Activated CD4-positive, alpha-beta memory T cell treated with anti-CD3 and anti-CD28 coated beads, Interleukin-2, amount 10 ng/mL, durations not matched to agents 7 days and 5 days (primary cell): ENCODE measurements at places on chromosomes 1 and 21.

DNA sequence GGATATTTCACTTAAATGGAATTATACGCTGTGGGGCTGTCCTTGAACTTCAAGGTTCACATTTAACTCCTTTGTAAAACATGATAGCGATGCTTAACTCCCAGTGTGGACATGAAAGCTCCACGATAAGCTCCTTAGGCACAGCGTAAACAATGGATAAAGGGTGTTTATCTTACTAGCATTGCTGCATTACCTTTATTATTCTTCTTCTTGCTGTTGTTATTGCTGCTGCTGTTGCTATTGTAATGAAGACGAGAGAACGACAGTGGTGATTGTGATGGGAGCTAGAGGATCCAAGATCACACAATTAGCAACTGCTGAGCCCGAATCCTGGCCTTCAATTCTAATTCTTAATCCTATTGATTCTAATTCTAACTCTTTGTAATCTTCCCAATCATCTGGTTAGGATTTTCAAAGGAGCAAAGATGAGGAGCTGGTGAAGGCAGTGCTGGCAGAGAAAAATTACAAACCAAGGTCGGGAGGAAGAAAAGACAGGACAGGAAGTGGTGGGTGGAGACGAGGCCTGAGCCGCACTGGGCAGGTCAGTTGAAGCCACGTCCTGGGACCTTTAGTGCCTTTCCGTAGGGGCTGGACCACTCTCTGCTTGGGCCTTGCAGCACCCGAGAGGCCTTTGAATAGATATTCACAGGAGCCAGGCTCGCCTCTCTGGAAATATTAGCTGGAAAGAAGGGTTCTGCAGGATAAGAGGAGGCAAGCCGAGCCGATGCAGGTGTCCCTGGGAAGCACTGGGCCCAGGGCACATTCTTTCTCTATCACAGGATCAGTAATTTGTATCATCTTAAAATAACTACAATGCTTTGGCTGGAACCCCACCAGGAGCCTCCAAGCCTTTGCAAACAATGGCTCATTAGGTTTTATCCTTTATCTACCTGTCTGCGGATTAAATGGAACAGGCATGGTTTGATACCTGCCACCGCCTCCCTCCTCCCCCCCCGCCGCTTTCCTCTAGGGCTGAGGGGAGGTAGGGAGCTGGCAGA, 571.6 kb downstream of the AJAP1 start:
- DNase-seq = no peak
- H3K27me3 ChIP-seq = peaks cover 4% of the 10 kb centered on the region
- H3K27ac ChIP-seq = no peak overlapping the region
- no peaks in the 10 kb centered on the region for H3K4me1 ChIP-seq
- H3K4me3 ChIP-seq = no peak overlapping the region
- no peaks in the 10 kb centered on the region for H3K36me3 ChIP-seq

DNA sequence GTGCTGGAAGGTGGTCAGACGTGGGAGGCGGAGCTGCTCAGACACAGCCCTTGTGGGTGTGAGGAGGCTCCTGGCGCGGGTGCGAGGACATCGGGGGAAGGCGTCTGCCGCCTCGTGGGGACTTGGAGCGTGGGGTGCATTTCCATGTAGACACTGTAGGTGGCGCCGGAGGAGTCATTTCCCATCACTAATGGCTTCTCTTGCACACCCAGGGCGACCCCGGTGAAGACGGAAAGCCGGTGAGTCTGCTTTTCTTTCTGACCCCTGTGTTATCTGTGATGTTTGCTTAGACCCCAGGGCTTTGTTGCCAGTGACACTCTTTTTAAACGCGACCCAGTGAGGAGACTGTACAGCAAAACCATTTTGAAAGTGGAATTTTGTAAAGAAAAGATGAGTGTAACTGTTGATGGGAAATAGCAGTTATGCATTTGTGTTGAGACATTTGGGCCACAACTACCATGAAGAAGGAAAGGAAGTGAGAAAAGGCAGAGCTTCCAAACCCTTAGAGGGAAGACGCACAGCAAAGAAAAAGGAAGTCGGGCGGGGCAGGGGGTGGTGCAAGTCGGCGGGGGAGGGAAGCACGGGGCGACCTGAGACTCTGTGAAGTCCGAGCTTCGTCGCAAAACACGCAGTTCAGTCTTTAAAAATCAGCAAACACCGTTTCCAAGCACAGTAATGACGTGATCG, 64.0 kb downstream of the SLC19A1 start:
- peaks cover 3% of the 10 kb centered on the region for H3K27me3 ChIP-seq
- peak overlapping the region; percentile 90 for H3K27ac ChIP-seq

GRCh38 chr1:200905411-200906052, 10.8 kb downstream of the INAVA start:
- no peak overlapping the region for H3K4me3 ChIP-seq
- H3K4me1 ChIP-seq = peaks cover 9% of the 10 kb centered on the region
- no peaks in the 10 kb centered on the region for H3K36me3 ChIP-seq
- H3K27me3 ChIP-seq = peaks cover 57% of the 10 kb centered on the region

- H3K36me3 ChIP-seq = no peaks in the 10 kb centered on the region
- peak overlapping the region; percentile 90 for H3K4me3 ChIP-seq
- peaks cover 46% of the 10 kb centered on the region for H3K27me3 ChIP-seq
- DNase-seq = peak; percentile 23
- peaks cover 33% of the 10 kb centered on the region for H3K4me1 ChIP-seq
Measured at GRCh38 chr1:148333875-148334338, 149.2 kb downstream of the PPIAL4G start.

DNA sequence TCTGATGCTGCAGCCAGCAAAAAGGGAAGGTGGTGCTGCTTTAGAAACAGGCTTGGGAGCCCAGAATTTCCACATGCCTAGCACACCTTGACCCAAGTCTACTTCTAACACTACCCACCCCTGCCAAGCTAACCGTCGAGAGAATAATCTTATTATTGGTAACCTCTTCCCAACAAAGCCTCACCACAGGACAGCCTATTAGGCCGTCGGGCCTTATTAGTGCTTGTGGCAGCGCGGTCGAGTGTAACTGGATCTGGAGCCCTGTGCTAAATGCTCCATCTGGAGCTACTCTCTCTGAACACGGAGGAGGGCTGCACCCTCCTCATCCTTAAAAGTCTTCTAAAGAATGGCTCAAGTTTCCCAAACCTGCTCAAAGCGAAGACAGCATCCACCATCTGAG, 165.5 kb upstream of the NFIA start:
- no peak overlapping the region for H3K27ac ChIP-seq
- H3K36me3 ChIP-seq = no peaks in the 10 kb centered on the region
- peaks cover 8% of the 10 kb centered on the region for H3K27me3 ChIP-seq
- no peak overlapping the region for H3K4me3 ChIP-seq
- DNase-seq = no peak

- H3K27me3 ChIP-seq = no peaks in the 10 kb centered on the region
- DNase-seq = no peak
- no peaks in the 10 kb centered on the region for H3K4me1 ChIP-seq
- no peak overlapping the region for H3K4me3 ChIP-seq
- H3K36me3 ChIP-seq = peaks cover 6% of the 10 kb centered on the region
- no peak overlapping the region for H3K27ac ChIP-seq
Measured at GRCh38 chr1:202501281-202501680, 152.8 kb downstream of the PPP1R12B start.

DNA sequence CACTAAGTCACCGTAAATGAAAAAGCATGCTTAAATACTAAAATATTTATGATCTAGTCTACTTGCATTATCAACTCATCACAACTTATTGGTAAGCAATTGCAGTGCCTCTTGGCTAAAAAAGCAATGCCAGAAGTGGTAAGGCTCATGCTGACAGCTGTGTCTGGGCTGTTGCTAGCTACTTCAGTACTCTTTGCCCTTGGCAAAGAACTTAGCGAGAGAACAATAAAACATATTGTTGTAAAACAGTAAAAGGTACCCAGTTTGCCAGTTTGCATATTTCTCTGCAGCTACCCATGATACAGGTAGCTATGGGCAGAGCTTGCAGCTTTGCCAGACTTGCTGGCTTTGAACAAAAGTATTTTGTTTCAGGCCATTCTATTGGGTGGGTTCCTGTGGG, 73.1 kb downstream of the ATP6V1G3 start:
- H3K27me3 ChIP-seq = no peaks in the 10 kb centered on the region
- H3K4me1 ChIP-seq = peaks cover 18% of the 10 kb centered on the region
- no peak overlapping the region for H3K27ac ChIP-seq
- no peak for DNase-seq
- H3K4me3 ChIP-seq = no peak overlapping the region

DNA sequence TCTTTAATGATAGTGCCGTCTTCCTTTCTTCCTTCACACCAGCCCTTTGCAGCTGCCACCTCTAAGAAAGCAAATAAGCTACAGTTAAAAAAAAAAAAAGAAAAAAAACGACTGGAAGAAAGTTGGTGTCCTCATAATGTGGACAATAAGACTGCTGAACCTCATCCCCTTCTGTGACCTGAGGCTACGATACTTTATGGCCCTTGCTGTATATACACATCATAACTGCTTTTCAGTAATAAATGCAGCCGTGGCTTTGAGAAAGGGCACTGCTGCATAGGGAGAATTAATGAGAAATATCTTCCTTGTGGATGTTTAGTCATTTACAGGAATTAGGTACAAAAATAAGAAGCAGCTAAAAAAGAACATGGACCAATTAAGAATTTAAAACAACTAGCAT, 333.8 kb upstream of the ADGRL2 start:
- H3K27me3 ChIP-seq = no peaks in the 10 kb centered on the region
- DNase-seq = no peak
- H3K36me3 ChIP-seq = no peaks in the 10 kb centered on the region
- H3K27ac ChIP-seq = no peak overlapping the region

DNA sequence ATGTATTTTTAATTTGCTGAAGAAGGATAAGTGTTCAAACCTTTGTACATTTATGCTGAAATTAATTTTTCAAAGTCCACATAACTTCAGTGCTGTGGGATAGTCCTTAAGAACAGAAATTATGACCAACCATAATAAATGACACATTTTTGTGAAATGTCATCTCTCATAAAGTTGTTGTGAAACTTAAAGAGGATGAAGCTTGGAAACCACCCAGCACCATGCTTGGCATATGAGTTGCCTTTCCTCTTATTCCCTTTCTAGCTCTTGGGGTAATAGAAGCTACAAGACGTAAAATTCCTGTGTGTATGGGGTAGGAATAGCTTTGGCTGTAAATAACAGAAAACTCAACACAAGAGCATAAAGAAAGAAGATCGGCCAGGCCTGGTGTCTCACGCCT, 18.9 kb upstream of the USP24 start:
- peaks cover 6% of the 10 kb centered on the region for H3K4me1 ChIP-seq
- H3K27me3 ChIP-seq = peaks cover 28% of the 10 kb centered on the region
- no peak overlapping the region for H3K27ac ChIP-seq
- no peak overlapping the region for H3K4me3 ChIP-seq

DNA sequence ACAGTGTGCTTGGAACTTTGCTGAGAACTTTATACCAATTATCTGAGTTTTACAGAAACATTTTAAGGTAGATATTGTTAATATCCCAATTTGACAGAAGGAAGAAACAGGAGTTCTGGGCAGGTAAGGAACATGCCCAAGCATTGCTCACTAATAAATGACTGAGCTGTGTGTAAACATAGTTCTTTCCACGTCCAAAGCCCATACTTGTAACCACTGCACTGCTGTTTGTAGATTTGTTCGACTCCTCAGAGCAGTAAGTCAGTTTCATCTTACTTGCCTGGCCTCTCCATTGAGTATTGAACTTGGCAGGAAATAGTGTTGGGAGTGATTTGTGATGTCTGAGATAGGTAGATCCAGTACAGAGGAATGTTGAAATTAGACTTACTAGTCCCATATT, 335.1 kb downstream of the KIF26B start:
- H3K27me3 ChIP-seq = no peaks in the 10 kb centered on the region
- H3K4me3 ChIP-seq = no peak overlapping the region
- H3K27ac ChIP-seq = no peak overlapping the region
- no peaks in the 10 kb centered on the region for H3K36me3 ChIP-seq

DNA sequence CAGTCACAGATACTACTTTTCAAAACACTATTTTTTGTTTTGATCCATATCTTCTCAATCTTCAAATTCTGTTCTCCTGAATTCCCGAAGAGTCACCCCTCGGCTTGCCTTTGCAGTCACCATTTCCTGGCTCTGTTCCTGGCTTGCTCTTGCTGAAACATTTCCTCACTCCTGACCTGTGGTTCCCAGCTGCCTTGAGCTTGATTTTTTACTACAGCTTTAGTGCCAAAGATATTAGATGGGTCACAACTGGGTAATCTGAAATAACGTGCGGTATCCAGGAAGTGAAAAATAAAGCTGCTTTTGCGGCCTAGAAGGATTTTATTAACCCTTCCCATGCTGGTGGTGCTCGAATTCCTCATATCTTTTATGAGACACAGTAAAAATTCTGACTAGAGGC, 318.8 kb downstream of the PCP4 start:
- no peak overlapping the region for H3K27ac ChIP-seq
- no peaks in the 10 kb centered on the region for H3K27me3 ChIP-seq
- no peak for DNase-seq
- no peak overlapping the region for H3K4me3 ChIP-seq

DNA sequence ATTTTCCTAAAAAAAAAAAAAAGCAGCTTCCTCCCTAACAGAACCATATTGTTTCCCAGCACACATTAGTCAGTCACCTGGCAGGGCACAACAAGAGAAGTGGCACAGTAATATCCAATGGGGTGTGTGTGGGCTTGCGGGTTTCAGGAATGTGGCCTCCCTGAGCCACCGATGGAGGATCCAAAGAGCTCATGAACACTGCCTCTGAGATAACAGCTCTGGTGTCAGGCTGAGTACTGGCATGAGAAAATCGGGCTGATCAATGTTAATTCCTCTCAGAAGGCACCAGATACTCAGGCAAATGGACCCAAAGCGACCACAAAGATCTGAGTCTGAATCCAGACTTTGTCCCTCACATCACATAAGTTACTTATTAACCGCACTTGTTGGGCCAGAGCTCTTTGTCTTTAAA, 2.2 kb upstream of the LYPD8 start:
- H3K27ac ChIP-seq = no peak overlapping the region
- DNase-seq = no peak
- H3K27me3 ChIP-seq = no peaks in the 10 kb centered on the region
- no peaks in the 10 kb centered on the region for H3K36me3 ChIP-seq
- no peaks in the 10 kb centered on the region for H3K4me1 ChIP-seq
- no peak overlapping the region for H3K4me3 ChIP-seq
